A673 (cell line): ENCODE measurements at places on chromosomes 4 and X.

DNA sequence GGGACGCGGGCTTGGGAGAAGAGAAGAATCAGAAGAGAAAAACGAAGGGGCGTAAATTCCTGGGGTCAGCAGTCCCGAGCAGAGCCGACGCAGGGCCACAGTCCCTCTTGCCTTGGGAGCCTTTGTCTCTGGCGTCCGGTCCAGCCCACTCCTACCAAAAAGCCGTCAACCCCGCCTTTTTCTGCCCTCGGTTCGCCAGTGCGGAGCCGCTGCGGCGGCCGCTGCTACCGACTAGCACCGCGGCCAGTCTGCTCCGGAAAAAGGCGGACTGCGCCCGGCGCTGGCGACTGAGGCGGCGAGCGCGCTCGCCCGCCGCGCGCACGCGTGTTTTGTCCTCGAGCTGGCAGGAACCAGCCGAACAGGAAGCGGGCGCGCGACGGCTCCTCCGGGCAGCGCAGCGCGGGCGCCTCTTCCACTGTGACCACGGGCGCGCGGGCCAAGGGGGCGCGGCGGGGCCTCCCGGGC lies 502 bp downstream of the HNRNPDL start:
- DNase-seq = no peak

- no peak for DNase-seq
Observed at GRCh38 chrX:139739138-139739537, 31.2 kb upstream of the MCF2 start.

DNA sequence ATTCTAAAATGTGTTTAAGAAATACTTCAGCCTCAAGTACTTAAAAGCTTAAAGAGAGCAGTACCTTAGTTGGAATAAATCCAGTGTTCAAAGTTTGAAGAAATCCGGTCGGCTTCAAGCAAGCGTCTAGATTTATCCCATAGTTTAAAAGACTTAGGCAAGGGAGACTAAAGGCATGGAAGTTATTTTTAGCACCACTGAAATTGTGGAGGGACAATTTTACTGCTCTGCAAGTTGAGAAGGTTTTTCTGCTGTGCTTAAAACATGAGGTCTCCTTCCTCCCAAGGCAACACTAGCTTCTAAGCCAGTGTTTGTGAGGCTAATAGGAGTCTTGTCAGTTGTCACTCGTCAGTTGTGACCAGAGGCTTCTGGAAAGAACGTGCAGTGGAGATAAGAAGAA lies 183.5 kb downstream of the MSL3 start:
- no peak for DNase-seq

GRCh38 chr4:2793586-2794485 lies 951 bp downstream of the SH3BP2 start:
- DNase-seq = peak; percentile 42

DNA sequence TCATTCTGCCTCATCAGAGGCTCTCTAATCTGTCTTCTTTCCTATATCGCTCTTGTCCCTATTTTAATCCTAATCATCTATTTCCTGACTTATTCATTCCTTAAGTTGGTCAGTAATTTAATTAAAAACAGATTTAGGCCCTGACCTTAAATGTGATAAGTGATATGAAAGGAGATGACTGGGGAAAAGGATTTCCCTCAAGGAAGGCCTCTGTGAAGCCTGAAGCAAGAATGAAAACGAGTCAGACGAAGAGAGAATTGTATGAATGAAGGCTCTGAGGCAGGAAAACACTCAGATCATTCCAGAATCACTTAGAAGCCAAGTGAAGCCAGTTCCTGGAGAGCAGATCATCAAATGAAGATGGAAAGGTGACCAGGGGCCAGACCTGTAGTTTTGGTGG lies 22.1 kb downstream of the PKD2 start:
- no peak for DNase-seq

DNA sequence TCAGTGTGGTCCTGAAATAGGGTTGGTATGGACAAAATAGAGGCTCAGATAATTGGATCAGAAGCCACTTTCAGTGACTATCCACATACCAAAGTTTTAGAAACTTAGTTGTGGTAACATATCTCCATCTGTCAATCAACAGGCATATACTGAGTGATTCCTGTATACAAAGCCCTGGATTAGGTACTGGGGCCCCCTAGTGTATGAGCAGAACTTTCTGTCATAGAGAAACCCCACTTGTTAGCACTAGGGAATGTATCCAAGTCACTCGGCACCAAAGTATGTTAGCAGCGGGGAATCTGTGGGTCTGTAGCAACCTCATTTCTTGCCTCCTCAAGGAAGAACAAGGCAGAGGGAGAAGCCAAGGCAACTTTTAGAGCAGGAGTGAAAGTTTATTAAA lies 50.7 kb downstream of the MAP7D3 start:
- peak; percentile 57 for DNase-seq

- DNase-seq = no peak
Observed at GRCh38 chrX:13721371-13721770, 13.0 kb downstream of the TRAPPC2 start.
